ENCODE measurements at places on chromosomes 2 and 18.

DNA sequence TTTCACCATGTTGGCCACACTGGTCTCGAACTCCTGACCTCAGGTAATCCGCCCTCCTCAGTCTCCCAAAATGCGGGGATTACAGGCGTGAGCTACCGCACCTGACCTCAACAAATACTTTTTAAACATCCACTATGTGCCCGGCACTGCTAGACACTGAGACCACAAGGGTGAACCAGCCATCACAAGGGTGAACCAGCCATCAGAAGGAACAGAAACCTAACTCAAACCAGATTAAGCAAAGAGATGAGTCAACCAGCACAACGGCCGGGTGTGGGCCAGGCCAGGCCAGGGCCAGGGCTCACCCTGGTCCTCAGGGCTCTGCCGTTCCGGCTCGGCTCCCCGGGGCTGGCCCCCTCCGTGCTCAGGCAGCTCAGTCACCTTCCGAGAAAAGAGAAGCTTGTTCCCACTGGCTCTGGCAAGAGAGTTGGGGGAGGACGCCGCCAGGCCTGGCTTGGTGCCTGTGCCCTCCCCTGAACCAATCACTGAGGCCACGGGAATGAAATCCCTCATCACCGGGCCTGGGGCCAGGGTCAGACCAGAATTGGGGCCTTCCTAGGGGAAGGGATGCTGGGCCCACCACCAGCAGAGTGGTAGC lies 4.4 kb downstream of the TEX44 start:
- peak; percentile 93 for ATAC-seq

DNA sequence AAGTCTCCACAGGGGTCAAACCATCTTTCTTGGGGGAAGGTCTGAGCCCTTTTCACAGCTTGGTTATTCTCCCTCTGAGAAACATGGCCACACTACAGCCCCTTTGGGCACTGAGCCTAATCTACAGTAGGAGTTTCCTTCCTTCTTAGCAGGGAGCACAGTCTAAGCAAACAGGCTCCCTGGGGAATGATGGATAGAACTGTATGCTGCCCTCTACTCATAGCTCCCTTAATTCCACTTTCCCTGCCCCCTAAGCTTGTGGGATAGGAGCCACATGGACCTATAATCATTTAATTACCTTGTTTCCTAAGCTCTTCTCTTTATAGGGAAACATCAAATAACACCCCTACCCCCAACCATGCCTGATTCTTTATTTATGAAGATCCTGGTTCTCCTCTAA lies 442.1 kb upstream of the MEX3C start:
- ATAC-seq, result no peak

DNA sequence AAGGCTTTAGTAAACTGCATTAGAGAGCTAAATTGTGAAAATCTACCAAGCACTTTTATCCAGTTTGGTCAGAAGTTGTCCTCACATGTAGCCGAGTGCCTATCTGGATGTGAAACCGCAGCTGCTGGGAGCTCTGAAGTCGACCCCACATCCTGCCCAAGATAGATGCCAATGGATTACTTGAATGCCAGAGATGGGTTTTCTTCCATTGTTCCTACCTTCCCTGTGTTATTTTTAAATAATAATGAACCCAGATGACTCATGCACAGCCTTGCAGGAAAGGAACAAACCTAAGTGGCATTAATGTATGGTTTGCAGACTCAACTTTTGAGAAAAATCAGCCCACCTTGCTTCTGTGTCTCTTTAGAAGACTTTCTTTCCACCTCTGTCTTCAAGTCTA lies 408.5 kb downstream of the FBXO15 start:
- ATAC-seq, result no peak

- no peak for ATAC-seq
These were observed 100.3 kb upstream of the TMEM200C start for GRCh38 chr18:5995626-5996025.

DNA sequence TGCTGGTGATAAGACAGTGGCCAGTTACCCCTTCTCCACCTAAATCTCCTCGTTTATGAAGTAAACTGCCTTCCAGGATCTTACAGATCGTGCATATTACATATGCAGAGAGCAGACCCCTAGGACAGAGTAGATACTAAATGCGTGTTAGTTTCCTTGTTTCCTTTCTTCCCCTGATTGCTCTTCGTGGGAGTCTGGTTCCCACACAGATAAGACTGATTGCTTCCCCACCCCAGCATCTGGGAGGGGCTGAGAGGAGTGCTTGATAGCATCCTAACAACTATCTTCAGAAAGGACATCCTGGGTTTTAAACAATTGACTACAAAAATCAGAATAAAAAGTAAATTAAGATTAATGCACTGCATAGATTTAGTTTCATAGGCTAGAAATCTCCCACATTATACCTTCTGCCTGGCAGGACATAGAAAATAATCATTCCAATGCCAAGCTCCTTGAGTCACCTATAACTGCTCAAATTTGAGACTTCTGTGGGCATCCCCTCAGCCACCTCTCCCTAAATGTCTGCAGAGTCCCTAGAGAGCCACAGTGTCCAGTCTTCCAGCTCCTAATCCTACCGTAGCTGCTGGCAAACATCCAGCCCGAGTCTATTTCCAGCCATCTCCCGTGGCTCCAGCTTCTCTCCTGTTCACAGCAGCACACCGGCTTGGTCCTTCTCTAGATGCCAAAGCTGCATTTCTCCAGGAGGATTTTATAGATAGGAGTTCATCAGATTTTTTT lies 128.3 kb downstream of the LRRC30 start:
- no peak for ATAC-seq

- ATAC-seq, result peak; percentile 52
These were observed 143.0 kb downstream of the ZNF516 start for GRCh38 chr18:76351961-76352581.

DNA sequence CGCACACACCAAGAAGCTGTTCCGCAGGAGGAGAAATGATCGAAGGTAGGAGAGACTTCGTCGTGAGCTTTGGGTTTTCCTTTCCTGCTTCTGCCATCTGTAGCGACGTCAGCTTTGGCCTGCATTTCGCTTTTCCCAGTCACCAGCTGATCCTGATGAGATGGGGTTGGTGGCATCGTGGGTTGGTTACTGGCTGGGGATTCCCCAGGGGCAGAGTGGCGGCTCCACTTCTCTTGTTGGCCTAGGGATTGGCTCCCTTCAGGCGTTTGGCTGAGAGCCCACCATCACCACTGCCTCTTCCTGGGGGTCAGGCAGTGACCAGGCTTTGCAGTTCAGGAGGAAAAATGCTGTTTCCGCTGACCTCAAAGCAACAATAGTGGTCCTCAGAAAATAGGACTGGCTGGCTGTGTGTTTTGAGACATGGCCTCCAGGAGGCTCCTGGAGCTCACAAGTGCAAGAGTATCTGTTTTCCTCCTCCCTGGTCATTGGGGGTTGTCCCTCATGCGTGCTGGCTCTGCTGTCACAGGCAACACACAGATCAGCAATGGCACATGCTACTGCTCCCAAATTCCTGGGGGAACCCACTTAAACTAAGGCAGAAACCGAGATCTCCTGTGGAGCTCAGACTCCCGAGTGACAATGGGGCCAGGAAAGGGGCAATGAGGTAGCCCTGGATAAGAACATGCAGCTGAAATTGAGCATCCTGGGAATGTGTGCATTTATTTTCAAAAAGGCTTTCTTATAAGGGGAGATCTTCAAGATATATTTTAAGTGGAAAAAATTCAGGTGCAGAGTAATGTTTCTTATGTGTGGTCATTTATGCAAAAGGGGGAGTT lies 173.0 kb downstream of the CTIF start:
- no peak for ATAC-seq

- ATAC-seq, result no peak
These were observed 64.1 kb upstream of the ADAM23 start for GRCh38 chr2:206379266-206379665.

- no peak for ATAC-seq
These were observed 743.8 kb downstream of the DSC3 start for GRCh38 chr18:30298769-30299168.

DNA sequence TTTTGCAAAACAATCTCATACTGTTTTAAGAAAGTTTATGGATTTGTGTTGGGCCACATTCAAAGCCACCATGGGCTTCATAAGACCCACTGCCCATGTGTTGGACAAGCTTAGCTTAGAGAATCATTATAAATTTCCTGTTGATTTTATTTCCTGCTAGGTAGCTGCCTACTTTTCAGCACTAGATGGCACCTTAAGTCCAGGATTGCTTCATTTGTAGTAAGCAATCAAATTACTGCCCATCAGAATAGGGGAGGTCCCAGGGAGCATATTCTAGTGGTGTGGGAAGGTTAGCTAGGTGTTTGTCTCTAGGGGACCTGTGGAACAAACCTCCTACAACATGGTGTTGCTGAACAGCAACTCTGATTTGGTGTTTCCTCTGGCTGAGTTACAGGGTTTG lies 11.0 kb upstream of the DCDC2C start:
- no peak for ATAC-seq

GRCh38 chr2:74429487-74430451 lies 8.2 kb downstream of the WDR54 start:
- ATAC-seq, result no peak

DNA sequence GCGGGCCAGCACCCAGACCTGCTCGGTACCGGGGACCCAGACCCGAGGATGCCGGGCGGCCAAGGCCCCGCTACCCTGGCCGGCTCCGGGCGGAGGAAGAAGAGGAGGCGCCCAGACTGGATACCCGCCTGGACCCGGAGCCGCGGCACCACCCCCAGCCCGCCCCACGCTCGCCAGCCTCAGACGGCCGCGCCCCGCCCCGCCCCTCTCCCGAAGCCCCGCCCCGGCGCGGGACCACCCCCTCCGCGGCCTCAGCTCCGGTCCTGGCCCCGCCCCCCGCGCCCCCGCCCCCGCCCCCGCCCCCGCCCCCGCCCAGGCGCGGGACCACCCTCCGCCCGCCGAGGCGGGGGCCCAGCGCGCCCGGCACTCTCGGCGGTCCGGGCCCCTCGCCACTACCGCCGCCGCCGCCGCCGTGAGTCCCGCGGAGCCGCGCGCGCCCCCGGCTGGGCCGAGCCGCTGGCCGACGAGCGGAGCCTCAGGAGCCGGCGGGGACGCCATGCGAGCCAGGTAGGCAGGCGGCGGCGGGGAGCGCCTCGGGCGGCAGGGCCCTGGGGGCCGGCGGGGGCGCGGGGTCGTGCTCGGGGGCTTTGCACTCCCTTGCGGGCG lies at the start of gene SH3BP4:
Gene SH3BP4, plus strand, starts transcription at position 354 of the 606 bp plus-strand sequence. CDS start 82,986 bp downstream, outside the sequence.
- ATAC-seq, result peak; percentile 85

- no peak for ATAC-seq
These were observed 158.8 kb downstream of the CCDC102B start for GRCh38 chr18:68956650-68957049.

- no peak for ATAC-seq
These were observed 124.3 kb upstream of the RAB12 start for GRCh38 chr18:8484951-8485350.

DNA sequence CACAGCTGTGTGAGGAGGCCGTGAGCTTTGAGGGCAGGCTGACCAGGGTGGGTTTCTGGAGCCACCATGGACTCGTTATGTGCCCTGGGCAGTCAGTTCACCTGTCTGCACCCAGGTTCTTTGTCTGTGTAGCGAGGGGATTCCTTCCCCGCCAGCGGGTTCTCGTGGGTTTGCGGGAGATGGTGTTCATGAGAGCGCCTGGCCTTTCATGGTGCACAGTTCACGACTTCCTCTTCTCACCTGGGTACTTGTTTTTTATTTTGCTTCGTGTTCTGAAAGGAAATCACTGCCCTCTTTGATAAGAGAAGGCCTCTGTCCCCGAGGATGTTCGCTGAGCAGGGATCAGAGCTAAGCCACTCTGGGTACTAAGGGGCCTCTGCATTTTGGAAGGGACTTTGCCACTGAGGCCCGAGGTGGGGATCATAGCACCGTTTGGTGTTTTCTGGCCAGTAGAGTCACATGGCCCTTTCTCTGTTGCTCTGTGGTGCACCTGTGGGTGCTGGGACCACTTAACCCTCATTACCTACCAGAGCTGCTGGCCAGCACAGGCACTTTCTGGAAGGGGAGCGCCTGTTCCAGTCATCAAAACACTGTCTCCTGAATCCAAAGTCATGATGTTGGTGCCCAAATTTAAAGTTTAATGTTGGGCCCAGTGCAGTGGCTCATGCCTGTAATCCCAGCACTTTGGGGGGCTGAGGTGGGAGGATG lies 78.5 kb downstream of the LDLRAD4 start:
- no peak for ATAC-seq

- no peak for ATAC-seq
These were observed 583.1 kb downstream of the XIRP2 start for GRCh38 chr2:167471332-167471731.

DNA sequence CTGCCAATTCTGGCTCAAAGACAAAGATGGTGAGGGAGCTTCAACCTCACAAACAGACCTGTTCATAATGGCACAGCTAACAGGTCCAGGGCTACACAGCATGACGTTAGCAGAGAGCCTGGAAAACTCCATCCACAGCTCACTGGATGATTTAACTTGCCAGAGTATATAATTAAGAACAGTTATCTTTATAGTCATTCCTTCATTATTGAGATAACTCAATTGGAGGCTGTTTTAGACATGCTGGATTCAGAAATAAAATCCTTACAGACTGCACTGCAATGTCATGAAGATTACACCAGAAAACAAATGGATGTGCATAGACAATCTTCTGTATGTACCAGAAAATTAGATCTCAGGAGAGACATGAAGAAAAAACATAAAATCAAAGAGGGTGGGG lies 55.1 kb upstream of the LYPD1 start:
- ATAC-seq, result no peak

GRCh38 chr18:49459404-49460171 lies 857 bp downstream of the DYM start:
- peak; percentile 59 for ATAC-seq

GRCh38 chr2:169107645-169108044 lies 38.3 kb downstream of the DHRS9 start:
- no peak for ATAC-seq

GRCh38 chr18:24964216-24964615 lies 387.8 kb downstream of the ZNF521 start:
- peak; percentile 60 for ATAC-seq

GRCh38 chr2:24830786-24831185 lies 37.6 kb downstream of the CENPO start:
- ATAC-seq, result no peak

GRCh38 chr2:46549166-46549844 lies 69.9 kb downstream of the TMEM247 start:
- no peak for ATAC-seq

GRCh38 chr18:23912356-23912755 lies 102.2 kb upstream of the TTC39C start:
- no peak for ATAC-seq

- peak; percentile 65 for ATAC-seq
These were observed 83.4 kb downstream of the TPGS2 start for GRCh38 chr18:36745219-36745975.

- ATAC-seq, result no peak
These were observed 89.6 kb downstream of the UPP2 start for GRCh38 chr2:158191076-158191895.

- ATAC-seq, result no peak
These were observed 216.2 kb upstream of the TNP1 start for GRCh38 chr2:217076058-217076435.

GRCh38 chr2:140696449-140696848 lies 1434.4 kb downstream of the LRP1B start:
- no peak for ATAC-seq

GRCh38 chr2:184351126-184351525 lies 247.2 kb upstream of the ZNF804A start:
- ATAC-seq, result no peak

Measured in esophagus mucosa (tissue), 1 donor.